Lower lobe of right lung (tissue), 2 donors: ENCODE measurements at places on chromosomes 11 and 22. TPM values are rescaled to one million over a fixed set of nuclear protein-coding genes. Genes with fewer than 3 reads are reported as not detected.

The TMEM191B gene
- 7.6 TPM for total RNA-seq

DNA sequence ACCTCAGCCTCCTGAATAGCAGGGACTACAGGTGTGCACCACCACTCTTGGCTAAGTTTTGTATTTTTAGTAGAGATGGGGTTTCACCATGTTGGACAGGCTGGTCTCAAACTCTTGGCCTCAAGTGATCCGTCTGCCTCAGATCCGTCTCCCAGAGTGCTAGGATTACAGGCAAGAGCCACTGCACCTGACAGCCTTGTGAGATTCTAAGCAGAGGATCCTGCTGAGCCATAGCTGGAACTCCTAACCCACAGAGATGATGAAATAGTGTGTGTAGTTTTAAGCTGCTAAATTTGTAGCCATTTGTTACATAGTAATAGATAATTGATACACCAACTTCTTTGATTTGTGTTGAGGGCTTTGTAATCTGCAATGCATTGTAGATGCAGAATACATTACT lies 51.1 kb downstream of the CLMP start:
- no peak for DNase-seq

DNA sequence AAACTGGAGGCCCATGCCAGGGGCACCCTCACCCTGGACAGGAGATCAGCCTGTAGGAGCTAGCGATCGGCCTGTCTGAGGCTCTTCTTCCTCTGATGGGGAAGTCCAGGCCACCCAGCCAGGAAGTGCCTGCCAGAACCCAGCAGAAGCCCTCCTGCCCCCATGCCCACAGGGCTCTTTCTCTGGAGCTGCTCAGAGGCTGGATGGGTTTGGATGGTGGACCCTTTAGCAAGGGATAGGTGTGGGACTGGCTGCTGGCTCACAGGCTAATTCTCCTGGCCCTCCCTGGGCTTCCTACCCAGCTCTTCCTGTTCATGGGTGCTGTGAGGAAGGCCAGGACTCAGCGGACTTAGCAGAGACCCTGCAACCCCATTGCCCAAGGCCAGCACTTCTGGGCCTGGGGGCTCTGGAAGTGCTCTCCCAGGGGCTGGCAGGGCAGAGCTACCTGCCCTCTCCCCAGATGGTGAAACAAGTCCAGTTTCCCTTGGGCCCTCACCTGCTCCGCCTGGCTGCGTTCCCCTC lies 7.6 kb downstream of the FXYD2 start:
- DNase-seq, result peak; percentile 39

DNA sequence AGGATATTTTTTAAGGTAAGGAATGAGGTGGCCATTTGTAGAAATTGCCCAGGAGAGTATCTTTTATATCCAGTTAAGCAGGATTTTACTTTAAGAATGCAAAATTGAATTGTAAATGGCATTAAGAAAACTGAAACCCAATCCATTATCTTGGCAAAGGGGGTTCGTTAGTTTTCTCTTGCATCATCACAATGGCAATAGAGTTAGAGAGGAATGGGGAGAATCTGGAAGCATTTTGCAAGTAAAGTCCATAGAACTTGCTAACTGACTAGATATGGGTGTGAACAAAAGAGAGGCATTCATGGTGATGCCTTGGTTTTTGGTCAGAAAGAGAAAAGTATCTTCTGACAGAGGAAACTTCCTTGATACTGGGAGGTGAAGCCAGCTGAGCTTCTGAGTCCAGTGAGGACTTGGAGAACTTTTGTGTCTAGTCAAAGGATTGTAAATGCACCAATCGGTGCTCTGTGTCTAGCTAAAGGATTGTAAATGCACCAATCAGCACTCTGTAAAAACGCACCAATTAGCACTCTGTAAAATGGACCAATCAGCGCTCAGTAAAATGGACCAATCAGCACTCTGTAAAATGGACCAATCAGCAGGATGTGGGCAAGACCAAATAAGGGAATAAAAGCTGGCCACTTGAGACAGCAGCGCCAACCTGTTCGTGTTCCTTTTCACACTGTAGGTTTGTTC lies 3.6 kb upstream of the CCDC117 start:
- DNase-seq, result no peak

- no peak for DNase-seq
These were observed 515.1 kb downstream of the BRD1 start for GRCh38 chr22:49312601-49313000.

GRCh38 chr11:10418259-10418949 lies 36.7 kb upstream of the AMPD3 start:
- DNase-seq, result no peak

DNA sequence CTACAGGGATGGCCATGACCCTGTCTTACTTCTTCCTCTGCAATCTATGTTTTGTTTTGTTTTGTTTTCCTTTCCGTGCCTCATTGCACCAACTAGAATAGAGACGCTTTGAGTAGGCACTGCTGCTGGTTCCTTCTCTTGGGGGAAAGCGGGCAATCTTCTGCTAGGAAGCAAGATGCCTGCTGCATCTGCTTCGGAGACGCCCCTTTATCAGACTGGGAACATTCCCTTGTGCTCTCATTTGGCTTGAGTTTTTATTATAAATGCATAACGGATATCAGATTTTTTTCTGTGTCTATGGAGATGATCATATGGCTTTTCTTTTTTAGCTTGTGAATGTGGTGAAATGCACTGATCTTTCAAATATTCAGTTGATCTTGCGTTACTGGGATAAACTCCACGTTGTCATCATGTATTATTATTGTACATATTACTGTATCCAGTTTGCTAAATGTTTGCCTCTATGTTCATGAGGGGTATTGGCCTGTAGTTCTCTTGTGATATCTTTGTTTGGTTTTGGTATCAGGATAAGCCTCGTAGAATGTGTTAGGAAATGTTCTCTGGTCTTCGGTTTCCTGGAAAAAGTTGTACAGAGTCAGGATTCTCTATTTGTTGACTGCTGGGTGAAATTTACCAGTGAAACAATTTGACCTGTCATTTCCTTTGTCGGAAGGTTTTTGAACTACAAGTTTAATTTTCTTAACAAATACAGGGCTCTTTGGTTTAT lies 23.4 kb upstream of the KRTAP5-6 start:
- no peak for DNase-seq

The TPBGL gene
- 0.47 TPM for total RNA-seq

GRCh38 chr11:7514099-7514591 lies 346 bp downstream of the PPFIBP2 start:
- peak; percentile 58 for DNase-seq

- no peak for DNase-seq
These were observed 60.2 kb downstream of the KIAA1671 start for GRCh38 chr22:25012741-25013143.

The KCNC1 gene
- total RNA-seq, result not detected

- no peak for DNase-seq
These were observed 14.2 kb upstream of the SLC5A4 start for GRCh38 chr22:32269316-32269715.

The ANO1 gene
- 9.0 TPM for total RNA-seq

DNA sequence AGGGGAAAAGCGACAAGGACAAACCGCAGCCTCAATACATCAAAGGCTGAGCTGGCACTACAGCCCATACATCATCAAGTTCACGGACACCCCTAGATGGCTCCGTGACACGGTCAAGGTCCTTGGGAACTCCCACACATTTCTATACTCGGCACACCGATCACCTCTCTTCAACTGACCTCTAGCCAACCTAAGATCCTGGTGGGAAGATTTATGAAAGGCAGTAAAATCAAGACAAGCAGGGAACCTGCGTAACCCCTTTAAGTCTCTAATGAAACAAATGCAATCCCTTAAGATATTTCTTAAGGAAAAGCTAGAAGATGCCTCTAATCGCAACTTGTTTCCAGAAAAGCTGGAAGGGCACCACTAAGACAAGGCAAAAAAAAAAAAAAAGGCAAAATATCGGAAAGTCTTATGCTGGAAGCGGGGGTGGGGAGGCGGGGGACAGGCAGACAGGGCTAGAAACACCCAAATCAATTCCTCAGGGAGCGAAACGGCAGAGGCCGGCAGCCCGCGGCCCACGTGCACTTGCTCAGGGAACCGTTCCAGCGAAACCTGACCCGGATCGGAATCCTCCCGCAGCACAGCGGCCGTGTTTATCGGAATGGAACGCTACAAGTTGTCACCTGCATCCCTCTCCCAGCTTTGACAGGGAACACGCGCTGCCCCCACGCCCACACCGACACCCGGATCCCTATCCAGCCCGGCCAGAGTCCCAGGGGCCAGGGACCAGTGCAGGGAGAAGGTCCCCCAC lies 1.4 kb downstream of the ARHGAP20 start:
- DNase-seq, result peak; percentile 59

DNA sequence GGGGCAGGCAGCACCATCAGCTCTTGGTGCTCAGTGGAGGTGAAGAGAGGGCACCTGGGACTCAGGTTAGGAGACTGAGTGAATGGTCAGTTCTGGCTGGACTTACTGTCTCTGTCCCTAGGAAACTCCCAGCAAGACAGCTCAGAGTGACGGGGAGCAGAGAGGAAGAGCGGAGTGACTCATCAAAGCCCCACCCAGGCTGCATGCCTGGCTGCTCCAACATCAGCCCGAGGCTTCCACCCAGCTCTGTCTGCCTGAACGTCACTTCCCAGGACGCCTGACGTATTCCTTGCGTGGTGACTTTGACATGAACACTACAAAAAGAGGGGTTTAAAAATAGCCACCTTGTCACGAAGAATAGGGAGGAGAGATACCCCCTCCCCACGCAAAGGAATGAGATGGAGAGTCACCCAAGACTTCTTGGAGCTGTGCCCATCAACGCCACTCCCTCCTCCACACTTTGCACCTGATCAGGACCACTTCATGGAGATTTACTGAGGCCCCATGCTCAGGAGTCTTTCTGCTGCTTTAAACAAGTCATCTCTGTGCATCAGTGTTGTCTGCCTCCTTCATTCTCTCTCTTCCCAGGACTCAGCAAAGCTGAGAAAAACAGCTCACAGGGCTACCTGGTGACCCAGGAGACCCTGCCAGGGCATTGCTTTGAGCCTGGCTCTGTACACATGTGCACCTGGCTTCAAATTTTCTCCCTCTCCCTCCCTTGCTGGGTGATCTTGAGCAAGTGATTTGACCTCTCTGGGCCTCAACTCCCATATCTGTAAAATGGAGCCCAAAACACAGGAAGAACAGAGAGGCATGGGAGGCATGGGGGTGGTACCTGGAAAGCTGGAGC lies 83.1 kb downstream of the MN1 start:
- DNase-seq, result peak; percentile 52

DNA sequence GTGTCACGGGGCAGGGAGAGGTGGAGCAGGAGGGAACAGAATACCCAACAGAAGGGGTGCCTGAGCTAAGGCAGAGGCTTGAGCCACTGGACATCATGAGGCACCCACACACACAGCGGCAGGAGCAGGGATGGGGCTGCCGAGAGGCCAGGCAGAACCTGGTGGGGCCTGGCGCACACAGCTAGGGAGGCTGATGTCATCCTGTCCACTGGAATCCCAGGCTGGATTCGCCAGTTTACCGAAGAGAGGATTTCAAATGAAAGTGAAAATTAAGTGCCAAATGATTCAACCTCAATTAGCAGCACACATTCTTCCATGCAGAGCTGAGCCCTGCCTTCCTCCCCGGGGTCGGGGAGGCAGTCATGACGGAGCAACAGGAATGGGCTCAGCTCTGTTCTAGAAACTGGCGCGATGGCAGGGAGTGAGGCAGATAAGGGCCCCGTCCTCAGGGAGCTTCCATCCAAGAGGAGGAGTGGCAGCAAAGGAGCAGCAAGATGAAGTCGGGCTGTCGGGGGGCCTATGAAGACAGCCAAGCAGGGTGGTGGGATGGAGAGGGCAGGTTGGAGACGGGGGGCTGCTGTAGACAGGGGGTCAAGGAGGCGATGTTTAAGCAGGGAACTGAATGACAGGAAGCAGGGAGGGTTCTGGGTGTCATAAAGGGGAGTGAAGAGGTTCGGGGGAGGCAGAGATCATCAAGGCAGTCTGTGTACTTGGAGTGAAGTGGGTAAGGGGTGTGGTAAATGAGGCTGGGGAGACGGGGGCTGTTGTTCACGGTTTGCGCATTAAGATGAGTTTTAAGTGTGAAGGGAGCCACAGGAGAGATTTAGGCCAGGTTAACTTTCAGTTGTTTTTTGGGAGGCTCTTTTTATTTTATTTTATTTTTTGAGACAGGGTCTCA lies 6.4 kb downstream of the RAC2 start:
- DNase-seq, result peak; percentile 31

DNA sequence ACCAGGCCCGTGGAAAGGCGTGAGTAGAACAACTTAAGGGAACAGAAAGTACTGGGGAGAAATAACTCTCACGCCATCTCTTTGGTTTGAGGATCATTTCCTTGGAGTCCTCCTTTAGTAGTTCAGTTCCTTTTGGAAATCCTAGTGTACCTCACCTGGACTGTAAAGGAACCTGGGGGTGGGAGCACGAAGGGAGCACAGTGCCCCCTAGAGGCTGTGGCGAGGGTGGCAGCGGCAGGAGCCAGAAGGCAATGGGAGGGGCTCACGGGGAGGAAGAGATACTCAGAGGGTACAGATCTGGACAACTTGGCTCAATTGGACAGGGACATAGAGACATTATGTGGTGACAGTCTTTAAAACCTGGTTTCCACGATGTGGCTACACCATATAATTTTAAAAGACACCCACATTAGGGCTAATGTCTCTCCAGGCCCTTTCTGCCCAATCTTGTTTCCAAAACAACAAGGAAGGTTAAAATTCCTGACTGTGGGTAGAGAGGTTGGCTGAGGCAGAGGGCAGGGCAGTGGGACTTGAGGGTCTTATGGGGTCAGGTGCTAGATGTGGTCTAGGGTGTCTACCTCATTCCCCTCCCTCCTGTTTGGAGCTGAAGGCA lies 87.0 kb downstream of the CSNK2A3 start:
- DNase-seq, result peak; percentile 60

The DERL3 gene
- 5.8 TPM for total RNA-seq

The GRK3 gene
- total RNA-seq, result 34.3 TPM

GRCh38 chr11:119338965-119339588 lies 1.6 kb downstream of the C1QTNF5 start:
- DNase-seq, result peak; percentile 35

The RBM4B gene
- total RNA-seq, result 17.6 TPM

The GRIK4 gene
- total RNA-seq, result 2.2 TPM

- DNase-seq, result no peak
These were observed 17.4 kb upstream of the ANO1 start for GRCh38 chr11:70060611-70061293.

DNA sequence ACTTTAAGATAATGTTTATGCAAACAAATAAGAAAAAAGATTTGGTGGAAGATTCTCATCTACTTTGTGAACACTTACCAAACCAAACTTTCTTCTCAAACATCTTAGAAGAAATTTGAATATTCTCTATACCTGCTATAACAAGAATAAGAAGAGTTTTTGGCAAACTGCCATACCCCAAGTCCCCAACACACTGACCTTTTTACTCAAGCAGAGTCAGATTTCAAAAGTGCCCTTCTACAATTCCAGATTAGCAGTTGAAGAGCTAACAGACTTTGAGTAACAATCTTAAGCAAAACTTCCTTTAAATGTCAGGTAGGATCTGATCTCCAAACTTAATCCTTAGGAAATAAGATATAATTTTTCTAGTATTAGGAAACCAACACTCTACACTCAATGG lies 33.9 kb downstream of the TSG101 start:
- no peak for DNase-seq

DNA sequence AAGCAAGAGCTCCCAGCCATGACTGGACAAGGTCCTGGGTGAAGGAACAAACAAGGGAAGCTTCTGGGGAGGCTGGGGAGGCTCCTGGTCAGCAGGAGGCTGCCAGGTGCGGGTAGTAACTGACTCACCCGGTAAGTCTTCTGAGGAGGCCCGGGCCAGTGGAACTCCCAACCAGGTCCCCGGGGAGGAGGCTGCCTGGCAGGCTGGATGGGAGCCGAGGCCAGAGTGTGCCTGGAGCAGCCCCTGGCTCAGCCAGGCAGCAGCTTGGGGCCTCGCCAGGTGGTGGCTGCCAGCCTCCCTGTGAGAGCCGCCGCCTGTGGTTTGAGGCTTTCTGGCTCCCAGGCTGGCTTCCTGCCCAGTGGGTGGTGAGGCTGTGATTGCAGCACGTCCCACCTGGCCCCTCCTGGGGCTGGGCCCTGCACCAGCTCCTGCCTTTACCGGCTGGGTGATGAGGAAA lies 46.2 kb downstream of the IGF2 start:
- DNase-seq, result peak; percentile 83
